ENCODE measurements at places on chromosomes 6 and 20. TPM values are rescaled to one million over a fixed set of nuclear protein-coding genes. Genes with fewer than 3 reads are reported as not detected.

BTN1A1 gene
- not detected for total RNA-seq

GRCh38 chr6:134063966-134064445 is 11.6 kb upstream of the SLC2A12 start:
- DNase-seq = peak; percentile 80

- no peak for DNase-seq
Measured at GRCh38 chr6:109920911-109921310, 57.2 kb upstream of the GPR6 start.

DNA sequence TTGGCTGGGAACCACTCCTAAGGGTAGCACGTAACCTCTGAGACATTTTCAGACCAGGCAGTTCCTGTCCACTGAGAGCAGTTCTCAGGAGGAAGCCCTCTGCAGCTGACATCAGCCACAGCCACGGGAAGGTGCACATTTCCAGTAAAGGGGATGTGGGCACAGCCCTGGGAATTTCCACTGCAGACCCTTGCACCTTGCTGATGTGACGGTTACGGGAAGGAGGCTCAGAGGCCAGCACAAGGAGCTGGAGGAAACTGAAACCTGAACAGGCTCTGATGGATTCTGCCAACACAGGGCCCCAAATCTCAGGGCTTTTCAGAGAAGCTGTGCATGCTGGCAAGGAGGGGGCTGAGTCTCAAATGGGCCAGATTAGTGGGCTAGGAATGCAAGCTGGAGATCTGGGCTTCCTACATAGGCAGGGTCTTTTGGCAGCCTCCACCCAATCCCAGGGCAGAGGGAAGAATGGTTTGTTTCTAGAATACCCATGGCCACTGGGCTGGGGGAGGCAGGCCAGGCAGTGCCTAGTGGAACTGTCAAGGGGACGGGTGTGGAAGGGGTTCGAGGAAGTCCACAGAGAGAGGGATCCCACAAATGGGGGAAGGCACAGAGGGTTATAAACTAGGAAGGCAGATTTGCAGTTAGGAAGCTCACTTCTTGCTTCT is 14.2 kb downstream of the EBF4 start:
- no peak for DNase-seq

- no peak for DNase-seq
Measured at GRCh38 chr6:38346291-38347079, 293.2 kb downstream of the BTBD9 start.

DNA sequence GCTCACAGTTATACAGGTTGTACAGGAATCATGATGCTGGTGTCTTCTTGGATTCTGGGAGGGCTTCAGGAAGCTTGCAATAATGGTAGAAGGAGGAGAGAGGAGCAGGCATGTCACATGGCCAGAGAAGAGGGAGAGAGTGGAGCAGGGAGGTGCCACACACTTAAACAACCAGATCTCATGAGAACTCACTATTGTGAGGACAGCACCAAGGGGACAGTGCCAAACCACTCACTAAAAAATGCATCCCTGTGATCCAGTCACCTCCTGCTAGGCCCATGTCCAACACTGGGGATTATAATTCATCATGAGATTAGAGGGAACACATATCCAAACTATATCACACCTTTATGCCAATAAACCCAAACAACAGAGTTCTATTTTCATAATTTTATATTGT is 67.2 kb downstream of the TRDN start:
- DNase-seq = no peak

DNA sequence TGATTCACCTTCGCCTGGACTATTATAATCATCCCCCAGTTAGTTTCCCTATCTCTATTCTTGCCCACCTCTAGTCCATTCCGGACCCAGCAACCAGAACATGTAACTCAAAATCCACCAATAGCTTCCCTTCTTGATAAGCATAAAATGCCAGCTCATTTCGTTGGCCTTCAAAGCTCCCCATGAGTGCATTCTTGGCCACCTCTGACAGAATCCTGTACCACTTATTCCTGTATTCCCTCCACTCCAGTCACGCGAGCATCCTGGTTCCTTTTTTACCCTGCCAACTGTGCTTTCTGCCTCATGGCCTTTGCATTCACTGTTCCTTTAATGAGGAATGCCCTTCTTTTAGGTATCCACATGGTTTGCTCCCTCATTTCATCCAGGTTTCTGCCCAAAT is 36.7 kb downstream of the CYP24A1 start:
- no peak for DNase-seq

DNA sequence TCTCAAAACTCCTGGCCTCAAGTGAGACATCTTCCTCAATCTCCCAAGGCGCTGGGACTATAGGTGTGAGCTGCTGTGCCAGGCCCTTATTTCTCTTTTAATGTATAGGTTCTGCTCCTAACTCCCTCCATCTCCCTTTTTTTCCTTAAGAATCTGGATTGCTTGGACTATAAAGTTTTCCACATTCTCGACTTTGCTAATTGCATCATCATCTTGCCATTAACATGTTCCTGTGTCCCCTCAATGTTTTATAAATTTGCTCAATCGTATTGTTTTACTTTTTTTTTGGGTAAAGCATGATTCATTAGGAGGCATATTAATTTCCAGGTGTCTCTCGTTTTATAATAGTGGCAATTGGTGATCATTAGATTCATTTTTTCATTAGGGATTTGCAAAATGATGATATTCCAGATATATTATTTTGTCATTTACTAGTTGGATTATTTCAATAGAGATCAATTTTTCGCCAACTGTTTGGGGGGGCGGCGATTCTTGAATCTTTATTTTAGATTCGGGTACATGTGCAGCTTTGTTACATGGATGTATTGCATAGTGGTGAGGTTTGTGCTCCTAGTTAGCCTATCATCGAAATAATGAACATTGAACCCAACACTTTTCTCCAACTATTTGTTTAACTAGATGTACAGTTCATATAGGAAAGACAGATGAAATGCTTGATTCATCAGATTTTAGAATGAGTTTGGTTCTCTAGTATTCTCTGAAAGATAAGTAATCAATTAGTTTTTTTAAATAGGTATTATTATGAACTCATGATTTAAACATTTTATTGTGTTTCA is 68.7 kb downstream of the CBFA2T2 start:
- no peak for DNase-seq

SLC22A1 gene
- not detected for total RNA-seq

FOXA2 gene
- not detected for total RNA-seq

SLC4A11 gene
- 26.0 TPM for total RNA-seq

FAM83B gene
- total RNA-seq = not detected

- DNase-seq = no peak
Measured at GRCh38 chr6:14509120-14509519, 391.5 kb downstream of the CD83 start.

GRCh38 chr6:139011980-139012379 is 16.6 kb upstream of the ABRACL start:
- no peak for DNase-seq

- DNase-seq = no peak
Measured at GRCh38 chr20:41714030-41714429, 95.9 kb upstream of the CHD6 start.

- no peak for DNase-seq
Measured at GRCh38 chr6:6645261-6645917, 56.9 kb downstream of the LY86 start.

APOM gene
- total RNA-seq = 0.39 TPM

- DNase-seq = peak; percentile 54
Measured at GRCh38 chr6:28981431-28981832, 23.7 kb downstream of the ZNF311 start.

DNA sequence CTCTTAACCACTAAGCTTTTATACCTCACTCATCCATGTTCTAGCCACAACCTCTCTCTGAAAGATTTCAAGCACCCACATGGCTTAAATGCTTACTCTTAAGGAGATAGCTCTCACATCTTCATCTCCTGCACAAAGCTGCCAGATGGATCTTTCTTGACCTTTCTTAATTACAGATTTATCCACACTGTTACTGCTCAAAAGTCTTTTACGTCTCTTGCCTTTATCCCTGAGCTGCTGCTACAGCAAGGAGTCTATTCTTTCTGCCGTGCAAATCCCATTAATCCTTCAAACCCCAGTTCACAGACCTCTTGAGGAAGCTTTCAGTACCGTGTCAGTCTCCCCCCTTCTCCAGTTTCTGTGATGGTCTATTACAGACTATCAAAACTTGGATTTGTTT is 54.6 kb downstream of the B4GALT5 start:
- no peak for DNase-seq

GRCh38 chr6:50978380-50979170 is 159.9 kb downstream of the TFAP2B start:
- DNase-seq = no peak

DNA sequence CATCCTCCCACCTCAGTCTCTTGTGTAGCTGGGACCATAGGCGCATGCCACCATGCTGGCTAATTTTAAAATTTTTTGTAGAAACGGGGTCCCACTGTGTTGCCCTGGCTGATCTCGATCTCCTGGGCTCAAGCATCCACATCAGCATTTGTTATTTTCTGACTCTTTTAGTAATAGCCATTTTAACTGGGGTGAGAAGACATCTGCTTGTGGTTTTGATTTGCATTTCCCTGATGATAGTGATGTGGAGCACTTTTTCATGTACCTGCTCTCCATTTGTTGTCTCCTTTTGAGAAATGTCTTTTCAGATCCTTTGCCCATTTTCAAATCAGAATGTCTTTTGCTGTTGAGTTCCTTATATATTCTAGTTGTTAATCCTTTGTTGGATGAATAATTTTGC is 22.2 kb upstream of the TULP4 start:
- no peak for DNase-seq

- DNase-seq = no peak
Measured at GRCh38 chr6:126210398-126211075, 129.4 kb upstream of the CENPW start.

DNA sequence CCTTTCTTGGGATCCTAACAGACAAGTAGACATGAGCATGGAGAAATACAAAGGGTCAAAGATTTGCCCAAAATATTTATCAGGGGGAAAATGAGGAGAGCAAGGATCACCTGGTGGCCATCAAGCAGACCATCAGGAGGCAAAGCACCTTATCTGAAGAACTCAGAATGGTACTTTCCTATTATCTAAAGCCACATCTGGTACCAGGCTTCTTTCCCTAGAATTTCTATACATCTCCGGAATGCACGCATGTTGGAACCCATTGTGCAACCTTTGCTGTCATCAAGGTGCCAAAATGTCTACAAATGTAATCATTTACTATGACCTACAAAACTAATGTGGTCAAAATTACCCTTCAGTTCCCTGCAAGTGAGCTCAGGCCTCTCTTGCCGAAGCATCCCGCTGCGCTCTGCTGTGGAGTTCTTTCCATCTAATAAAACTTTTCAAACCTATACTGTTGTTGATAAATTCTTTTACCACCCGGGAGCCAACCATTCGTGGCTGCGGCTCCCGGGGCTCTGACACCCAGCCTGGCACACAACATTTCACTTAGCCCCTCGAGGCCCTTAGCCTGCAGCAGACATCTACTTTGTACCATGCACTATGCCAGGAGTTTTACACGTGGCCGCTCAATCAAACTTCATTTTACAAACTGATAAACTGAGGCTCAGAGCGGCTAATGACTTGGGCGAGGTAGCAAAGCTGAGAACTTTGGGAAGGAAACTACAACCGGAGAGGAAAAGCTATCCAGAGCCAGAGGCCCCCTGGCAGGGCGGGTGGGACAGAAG is 3.8 kb upstream of the CPXM1 start:
- DNase-seq = no peak

- DNase-seq = peak; percentile 95
Measured at GRCh38 chr6:161168281-161168891, 105.5 kb downstream of the AGPAT4 start.

GRCh38 chr6:4812068-4812467 is 35.9 kb downstream of the CDYL start:
- DNase-seq = peak; percentile 86

SALL4 gene
- 0.26 TPM for total RNA-seq

MANEA gene
- total RNA-seq = 6.5 TPM

DNA sequence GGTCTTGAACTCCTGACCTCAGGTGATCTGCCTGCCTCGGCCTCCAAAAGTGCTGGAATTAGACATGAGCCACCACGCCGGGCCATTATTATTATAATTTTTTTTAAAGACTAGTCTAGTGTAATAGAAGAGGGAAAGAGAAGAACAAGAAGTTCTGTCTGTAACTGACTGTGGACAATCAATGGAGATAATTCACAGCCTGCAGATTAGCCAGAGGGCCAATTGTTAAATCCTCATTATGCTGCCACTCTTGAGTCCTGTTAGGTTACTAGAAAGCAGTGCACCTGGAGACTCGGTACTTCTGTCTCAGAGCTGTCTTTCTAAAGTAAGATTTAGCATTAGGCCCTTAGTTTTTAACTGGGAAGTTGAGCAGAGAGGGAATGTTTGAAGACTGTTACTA is 37.5 kb downstream of the CARMIL1 start:
- no peak for DNase-seq

TUBB2B gene
- total RNA-seq = 4.6 TPM

CARMIL1 gene
- total RNA-seq = 0.77 TPM

DNA sequence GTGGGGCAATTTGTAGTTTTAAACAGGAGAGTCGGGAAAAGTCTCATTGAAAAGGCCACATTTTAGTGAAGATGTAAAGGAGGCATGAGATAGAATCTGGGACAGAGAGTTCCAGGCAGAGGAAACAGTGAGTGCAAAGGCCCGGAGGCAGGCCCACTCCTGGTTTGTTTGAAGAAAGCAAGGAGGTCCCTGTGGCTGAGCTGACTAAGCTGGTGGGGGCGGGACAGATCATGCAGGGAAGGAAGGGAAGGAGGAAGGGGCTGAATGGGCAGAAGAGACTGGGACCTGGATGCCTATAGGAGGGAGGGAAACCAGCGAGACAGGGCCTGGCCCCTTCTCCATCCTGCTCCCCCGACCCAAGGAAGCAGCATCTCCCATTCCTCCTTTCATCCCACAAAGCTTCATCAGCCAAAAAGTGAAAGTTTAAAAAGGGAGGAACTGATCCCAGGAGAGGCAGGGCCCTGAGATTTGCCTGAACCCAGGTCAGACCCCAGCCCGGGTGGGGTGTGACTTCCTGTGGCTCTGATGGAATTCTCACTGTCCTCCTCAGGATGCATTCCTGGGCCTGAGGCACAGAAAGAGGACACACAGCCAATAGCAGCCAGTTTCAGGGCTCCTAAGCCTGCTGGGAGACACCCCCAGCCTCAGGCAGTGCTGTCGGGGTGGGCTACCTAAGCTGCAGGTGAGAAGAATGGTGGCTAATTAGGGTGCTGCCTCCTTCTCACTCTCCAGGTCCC is 54.2 kb upstream of the SIRPA start:
- no peak for DNase-seq

DNA sequence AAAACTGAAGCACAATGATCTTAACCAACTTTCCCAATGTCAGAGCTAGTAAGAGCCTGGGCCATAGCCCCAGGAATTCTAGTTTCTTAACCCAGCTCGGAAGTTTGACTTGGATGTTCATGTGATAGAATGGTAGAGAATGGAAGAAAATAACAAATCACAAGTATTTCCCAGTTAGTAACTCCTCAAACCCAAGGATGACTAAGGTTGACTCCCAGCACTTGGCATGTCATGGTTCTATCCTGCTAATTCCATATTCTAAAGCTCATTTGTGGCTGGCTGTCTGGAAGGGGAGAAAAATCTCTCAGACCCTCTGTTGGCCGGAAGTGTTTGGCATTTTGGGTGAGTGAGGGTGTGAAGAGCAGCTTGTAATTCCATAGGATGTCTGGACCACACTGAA is 248.7 kb downstream of the RFPL4B start:
- no peak for DNase-seq

DNA sequence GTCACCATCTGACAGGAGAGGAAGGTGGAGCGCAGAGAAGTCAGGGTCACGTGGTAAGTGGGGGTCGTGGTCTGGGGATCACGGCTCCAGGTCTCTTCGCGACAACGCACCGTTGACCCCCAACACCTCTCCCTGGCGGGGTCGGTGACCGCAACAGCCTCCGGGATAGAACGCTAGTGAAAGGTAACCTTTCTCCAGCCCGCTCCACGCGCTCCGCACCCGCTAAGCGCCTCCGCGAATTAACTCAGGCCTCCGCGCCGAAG is 600 bp upstream of the SYNJ2 start:
- DNase-seq = peak; percentile 12

GRCh38 chr6:4802312-4802935 is 26.2 kb downstream of the CDYL start:
- no peak for DNase-seq

All from dermis microvascular lymphatic vessel endothelial cell (primary cell).